Germinal center (tissue), 1 donor: ENCODE measurements at places on chromosomes 11 and 22.

- no peak for DNase-seq
Measured at GRCh38 chr11:102798012-102798746, at the start of gene MMP1. Gene MMP1, minus strand, starts transcription at chr11:102798160. Its CDS starts 68 bp downstream, at chr11:102798092.

GRCh38 chr22:37455896-37456295 lies 28.6 kb upstream of the ELFN2 start:
- DNase-seq: no peak

- peak; percentile 75 for DNase-seq
Measured at GRCh38 chr22:46798366-46799350, 36.2 kb downstream of the TBC1D22A start.

GRCh38 chr11:93099806-93100205 lies 98.0 kb downstream of the SLC36A4 start:
- DNase-seq: no peak

DNA sequence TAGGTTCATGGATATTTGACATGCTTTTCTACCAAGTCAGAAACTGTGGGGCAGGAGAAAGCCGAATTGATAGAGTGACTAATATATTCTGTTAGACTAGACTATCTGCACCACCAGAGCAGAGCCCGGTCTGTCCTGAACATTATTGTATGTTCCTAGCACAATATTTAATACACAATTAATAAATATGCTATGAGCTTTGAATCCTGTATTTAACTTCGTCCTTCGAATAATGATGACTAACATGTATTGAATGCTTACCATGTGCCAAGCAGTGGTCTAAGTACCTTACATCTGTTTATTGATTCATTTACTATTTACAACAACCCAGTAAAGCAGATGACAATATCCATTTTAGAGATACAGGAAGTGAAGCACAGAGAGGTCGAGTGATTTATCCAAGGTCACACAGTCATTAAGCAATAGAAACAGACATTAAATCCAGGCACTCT lies 44.8 kb upstream of the ANO3 start:
- DNase-seq: no peak

DNA sequence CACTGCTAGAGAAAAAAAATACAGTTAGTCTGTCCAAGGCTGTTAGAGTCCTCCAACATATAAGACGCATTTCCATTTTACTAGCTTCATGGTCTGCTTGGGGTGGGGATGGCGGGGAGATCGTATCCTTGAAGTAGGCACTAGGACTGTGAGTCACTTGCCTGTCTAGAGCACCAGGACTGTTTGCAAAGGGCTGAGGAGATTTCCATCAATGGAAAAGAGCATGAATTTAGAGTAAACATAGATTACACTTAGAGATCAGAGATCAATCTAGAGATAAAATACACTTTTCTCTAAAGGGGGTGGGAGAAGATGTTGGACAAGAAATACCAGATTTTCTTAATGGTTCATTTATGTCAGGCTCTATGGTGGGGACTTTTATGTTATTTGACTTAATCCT lies 1.7 kb upstream of the MS4A7 start:
- DNase-seq: no peak

GRCh38 chr11:115207166-115207591 lies 297.0 kb downstream of the CADM1 start:
- no peak for DNase-seq

DNA sequence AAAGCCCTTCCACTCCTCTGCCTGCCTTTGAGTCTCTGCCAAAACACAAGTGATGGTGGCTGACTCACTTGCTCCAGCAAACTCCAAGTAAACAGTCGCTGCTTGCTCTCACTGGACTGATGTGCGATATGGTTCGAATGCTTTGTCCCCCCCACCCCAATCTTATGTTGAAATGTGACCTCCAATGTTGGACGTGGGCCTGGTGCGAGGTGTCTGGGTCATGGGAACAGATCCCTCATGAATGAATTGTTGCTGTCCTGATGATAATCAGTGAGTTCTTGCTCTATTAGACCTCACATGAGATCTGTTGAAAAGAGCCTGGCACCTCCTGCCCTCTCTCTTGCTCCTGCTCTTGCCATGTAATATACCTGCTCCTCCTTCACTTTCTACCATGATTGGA lies 747.9 kb downstream of the OPCML start:
- no peak for DNase-seq

GRCh38 chr11:111045407-111045803 lies 200.1 kb upstream of the POU2AF2 start:
- DNase-seq: no peak

DNA sequence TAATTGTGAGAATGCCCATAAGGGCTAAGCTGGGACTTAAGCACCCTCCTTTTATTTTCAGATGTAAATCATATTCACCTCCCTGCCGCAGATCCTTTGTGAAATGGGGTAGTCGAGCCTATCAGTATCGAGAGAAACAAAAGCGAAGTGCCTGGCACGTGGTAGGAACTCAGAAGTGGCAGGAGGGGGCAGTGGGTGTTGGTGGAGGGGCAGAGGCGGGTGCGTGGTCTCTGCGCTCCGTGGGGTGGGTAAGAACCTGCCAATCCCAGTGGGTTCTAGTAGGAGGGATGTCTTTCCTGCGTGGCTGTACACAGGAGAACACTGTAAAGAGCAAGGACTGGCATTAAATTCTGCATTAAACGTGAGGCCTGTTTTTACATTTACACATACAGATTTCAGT lies 21.8 kb upstream of the PARVB start:
- no peak for DNase-seq

- no peak for DNase-seq
Measured at GRCh38 chr22:20985720-20986119, 3.6 kb downstream of the LZTR1 start.

DNA sequence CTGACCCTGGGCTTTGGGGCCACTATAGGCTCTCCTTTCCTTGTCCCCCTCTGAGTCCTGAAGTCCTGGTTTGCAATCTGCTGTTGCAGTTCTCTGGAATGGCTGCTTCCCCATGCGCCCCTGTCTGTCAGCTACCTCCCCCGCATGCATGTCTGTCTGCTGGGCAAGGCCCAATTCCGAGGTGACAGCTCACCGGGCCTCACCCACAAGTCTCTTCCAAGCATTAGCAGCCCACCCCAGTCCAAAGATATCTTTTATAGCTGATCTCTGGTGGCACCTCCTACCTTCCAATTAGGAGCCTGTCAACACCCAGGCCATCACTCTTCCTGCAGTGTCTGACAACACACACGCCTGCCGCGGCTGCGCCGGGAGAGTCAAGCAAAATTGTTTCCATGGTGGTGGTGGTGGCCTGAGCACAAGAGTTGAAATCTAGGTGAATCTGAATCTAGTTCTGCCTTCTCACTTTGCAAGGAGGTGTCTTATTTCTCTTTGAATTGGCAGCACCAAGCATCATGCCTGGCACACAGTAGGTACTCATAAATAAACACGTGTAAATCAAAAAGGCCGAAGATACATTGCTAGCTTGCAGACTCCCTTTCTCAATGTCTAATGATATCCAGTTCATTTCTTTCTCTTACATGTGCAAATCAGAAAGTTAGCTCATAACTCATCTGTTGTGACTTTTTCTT lies 1.2 kb upstream of the LMO2 start:
- no peak for DNase-seq

GRCh38 chr11:107719557-107720302 lies 7.9 kb upstream of the SLN start:
- DNase-seq: no peak

GRCh38 chr11:84234462-84235202 lies 948.5 kb upstream of the CCDC90B start:
- no peak for DNase-seq

DNA sequence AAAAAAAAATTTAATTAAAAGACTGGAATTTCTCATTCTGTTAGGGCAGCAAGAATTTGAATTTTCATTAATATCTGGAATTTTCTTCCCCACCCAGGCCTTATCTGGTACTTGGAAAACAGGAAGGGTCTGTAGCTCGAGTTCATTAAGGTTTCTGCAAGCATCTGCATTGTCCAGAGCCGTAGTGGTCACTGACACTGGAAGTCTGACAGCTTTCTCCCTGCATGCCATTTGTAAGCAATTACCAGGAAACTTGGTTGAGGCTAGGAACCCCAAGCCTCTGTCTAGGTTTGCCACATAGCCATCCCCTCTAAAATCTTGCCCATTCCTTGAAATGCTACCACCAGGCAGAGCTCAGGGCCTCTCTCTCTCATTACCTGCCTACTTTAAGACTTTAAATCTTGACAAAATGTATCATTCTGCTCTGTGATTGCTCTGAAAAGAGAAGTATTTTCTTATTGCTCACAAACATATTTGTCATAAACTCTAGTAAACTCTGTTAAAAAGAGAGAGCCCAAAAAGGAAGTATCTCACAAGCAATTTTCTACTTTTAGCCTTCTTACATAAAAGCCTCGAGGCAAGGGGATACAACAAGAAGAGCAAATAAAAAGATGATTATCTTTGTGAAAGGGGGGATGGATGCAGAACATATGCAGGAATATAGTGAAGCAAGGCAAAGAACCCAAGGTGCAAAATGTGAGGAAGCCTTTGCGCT lies 5.5 kb upstream of the PGM2L1 start:
- DNase-seq: no peak
